ENCODE measurements at places on chromosomes 3 and 15.
A peak's percentile ranks its signal among the peaks of the same experiment; 100 is the strongest.

DNA sequence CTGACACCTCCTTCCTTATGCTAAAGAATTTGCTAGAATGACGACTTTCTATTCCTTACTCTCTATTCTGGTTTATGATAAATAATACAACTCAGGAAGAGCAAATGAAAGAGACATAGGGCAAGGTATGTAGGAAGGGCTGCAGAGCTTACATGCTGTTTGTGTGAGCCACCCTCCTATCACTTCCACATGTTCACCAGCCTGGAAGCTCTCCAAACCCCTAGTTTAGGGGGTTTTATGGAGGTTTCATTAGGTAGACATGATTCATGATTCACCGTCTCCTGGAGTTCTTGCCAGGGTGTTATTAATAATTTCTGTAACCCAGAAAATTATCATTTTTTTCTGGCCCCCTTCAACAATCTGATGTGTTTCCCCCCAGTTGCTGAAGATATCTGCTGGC lies 172.1 kb upstream of the COL8A1 start:
- DNase-seq, result no peak

GRCh38 chr3:127788451-127788909 lies 33.8 kb downstream of the MGLL start:
- DNase-seq, result no peak

- DNase-seq, result peak; percentile 29
Measured at GRCh38 chr3:49671291-49672288, 2.6 kb upstream of the APEH start.

- DNase-seq, result no peak
Measured at GRCh38 chr15:40354408-40355171, 3.4 kb upstream of the DISP2 start.

GRCh38 chr3:27105904-27106303 lies 263.3 kb downstream of the NEK10 start:
- DNase-seq, result no peak

DNA sequence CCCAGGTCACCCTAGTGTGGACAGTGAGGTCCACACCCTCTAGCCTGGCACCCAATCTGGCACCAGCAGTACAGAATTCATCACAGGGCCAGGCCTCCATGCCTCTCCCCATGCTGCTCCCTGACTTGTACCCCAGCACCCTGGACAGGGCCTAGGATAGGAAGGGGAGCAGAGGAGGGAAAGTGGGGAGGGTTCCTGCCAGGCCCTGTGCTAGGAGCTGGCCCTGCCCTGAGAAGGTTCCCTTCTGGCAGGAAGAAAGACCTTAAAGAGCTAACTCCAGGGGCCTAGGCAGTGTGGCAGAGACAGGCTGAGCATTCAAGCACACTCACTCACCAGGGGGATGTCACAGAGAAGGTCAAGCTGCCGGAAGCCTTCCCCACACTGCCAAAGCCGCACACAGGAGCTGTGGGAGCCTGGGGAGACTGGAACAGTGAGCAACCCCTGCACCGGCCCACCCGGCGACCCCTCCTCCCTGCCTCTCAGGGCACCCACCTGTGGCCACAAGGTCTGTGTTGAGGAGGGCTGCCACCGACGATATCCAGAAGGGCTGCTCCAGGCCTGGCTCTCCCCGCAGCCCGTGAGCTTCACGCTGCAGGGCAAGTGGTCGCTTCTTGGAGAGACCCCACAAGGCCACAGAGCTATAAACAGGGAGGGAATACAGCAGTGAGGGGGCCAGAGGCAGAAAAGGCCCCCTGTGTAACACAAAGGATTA lies 7.4 kb downstream of the RRP9 start:
- DNase-seq, result no peak
